ENCODE measurements at places on chromosomes 12 and 14.
A peak's percentile ranks its signal among the peaks of the same experiment; 100 is the strongest.

DNA sequence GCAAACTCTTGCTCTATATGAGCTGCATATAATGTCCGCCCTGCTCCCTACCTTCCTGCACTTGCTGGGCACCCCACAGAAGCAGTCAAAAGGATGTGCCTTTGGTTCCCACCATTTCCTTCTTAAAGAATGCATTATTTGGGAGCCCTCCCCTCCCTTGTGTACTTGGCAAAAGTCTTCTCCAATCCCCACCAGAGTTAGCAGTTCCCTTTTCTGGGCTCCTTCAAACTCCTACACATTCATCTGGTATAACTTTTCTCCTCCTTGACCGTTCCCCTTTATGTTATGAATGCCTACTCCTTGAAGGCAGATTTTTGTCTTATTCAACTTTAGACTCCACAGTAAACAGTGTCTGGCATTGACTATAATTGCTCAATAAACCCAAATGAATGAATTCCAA, 27.8 kb downstream of the AREL1 start:
- no peak for DNase-seq

- no peak for DNase-seq
Observed at GRCh38 chr12:31584782-31585181, 6.2 kb downstream of the DENND5B start.

- peak; percentile 94 for DNase-seq
Observed at GRCh38 chr12:97275256-97275655, 187.3 kb upstream of the RMST start.

GRCh38 chr12:90576707-90577106, 378.3 kb downstream of the CCER1 start:
- no peak for DNase-seq

DNA sequence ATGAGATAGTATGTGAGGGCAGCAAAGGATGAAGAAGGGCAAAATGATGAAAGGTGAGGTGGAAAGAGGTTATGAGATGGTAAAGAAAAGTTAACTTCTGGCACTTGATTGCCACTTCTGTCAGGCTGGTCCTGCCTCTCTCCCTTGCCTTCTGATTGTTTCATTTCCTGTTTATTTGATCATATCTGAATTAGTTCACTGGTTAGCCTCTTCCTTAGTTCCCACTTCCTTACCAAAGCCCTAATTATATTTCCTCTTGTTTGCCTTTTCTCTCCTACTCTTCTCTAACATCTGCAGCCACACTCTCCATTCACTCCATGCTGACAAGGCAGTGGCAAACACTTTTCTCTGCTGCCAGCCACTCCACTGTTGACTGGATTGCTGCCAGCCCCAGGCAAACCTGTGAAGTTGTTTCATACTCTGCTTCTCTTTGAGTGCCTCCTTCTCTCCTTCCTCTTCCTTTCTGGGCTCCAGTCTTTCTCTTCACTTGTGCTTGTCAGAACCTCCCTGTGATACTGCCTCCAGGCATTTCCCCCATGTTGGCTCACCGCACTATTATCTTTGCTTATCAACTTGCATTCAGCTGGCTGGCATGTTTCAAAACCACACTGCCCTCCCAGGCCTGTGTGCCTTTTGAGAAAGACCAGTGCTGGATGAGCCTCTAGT, 8.1 kb downstream of the PNP start:
- peak; percentile 59 for DNase-seq

DNA sequence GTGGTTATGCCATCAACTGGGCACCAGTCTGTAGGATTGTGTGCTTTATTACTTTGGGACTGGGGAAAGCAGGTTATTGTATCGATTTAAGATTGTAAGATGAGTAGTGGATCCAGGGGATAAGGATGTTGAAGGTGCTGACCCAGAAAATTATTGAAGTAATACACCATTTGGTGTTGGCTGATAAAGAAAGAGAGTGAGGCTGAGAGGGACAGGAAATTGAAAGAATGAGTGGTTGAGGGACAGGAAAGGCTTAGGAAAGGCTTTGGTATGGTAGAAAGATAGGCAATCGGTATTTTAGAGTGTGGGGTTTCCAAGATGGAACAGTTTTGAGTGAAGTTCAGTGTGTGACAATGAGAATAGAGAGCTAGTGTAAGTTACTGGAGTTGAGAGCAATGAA, 12.3 kb downstream of the PPHLN1 start:
- DNase-seq: no peak

DNA sequence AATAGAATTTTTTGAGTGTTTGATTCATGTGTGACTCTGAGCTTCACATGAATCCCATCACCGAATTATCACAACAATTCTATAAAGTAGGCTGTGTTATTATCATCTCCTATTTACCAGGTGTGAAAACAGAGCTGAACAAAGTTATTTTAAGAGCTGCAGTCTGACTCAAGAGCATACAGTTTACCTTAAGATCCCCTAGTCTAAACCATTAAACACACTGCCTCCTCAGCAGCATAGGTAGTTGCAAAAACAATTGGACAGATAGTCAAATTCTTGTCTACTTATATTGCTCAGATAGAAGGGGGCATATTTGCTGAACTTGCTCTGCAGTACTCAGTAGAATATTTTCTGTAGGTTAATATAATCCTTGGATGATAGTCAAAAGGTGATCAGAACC, 219.8 kb upstream of the ATP2B1 start:
- no peak for DNase-seq

GRCh38 chr14:103144085-103144484, 20.8 kb downstream of the TNFAIP2 start:
- DNase-seq: no peak

DNA sequence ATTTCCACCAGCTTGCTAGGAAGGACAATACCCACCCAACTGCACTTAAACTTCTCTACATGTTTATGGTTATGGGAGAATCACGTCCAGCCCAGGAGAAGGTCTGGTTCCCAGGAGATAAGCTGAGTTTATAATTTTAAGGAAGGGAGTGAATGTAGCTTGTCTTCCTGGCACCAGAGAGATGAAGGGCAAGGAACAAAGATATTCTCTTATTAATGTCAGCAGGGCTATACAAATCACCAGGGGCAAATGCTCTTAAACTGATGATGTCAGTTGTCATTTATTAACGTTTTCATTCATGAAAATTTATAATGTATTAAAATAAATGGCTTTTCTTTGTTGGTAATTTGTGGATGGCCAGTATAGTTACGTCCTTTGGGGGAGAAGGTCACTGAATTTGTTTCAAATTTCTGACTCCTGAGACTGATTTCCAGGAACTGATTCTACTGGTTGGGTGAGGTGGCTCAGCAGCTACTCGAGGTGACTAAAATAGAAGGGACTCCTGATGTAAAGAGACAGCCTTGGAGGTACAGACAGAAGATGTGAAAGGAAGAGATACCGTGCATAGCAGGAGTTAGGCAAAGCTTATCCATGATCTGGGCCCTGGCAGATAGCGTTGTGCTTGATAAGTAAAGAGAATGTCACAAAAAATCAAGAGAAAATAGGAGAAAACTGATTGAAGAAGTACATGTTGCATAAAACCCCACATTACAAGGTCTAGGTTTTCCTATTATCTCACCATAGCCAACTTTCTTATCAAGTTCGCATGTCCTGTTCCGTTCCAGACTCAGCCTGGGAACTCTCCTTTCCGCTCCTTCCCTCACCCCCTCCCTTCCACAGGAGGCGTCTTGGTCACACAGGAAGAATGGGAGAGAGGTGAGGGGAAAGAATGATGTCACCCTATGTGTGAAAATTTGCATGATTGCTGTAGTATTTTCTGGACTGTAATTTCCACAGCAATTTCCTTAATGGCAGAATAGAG, 367.1 kb upstream of the FAR2 start:
- DNase-seq: no peak

GRCh38 chr12:97639702-97640101, 177.1 kb downstream of the RMST start:
- DNase-seq: no peak

DNA sequence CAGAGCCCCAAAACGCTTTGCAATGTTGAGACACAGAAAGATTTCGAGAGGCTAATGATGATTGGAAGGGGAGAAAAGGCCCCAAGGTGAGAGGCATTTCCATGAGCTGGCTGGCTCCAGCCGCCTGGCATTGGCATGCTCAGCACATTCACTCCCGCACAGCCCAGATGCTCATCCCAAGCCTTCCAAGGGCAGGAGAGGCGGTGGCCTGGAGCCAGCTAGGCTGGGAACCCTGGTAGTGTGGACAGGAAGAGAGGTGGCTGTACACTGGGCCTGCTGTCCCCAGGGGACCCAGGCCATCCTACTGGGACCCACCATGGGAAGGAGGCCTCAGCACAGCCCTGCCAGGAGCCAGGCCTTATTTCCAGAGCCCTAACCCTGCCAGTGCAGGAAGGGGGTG, 72.2 kb downstream of the SPTB start:
- no peak for DNase-seq

DNA sequence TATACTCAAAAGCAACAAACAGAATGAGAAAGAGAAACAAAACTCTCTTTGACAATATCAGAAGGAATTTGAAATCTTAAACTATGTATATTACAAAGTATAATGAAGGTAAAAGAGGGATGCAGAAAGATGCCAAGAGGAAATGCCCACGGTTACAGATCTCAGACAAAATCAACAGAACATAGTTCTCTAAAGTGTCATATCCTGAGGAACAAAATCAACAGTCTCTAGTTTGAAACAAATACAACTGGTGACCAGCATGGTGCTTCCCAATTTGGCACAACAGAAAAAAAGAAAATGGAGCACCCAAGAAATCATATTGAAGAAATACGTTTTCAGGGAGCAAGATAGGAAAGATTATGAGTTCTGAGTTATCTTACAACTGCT, 116.5 kb downstream of the METTL25 start:
- DNase-seq: no peak

GRCh38 chr14:86450085-86450484, 920.1 kb downstream of the FLRT2 start:
- no peak for DNase-seq

DNA sequence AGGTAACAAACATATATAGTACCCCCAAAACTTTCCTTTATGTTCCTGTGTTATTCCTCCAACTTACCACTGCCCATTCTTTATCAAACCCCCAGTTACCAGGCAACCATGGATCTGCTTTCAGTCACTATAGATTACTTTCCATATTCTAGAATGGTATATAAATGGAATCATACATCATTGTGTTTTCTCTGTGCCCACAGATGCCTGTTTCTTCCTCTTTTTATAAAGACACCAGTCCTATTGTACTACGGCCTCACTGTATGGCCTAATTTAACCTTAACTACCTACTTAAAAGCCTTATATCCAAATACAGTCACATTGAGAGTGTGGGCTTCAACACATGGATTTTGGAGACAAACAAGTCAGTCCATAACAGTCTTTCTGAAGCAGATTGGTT, 2.6 kb downstream of the TAS2R14 start:
- no peak for DNase-seq

GRCh38 chr12:53196486-53196885, 10.6 kb downstream of the ITGB7 start:
- no peak for DNase-seq

DNA sequence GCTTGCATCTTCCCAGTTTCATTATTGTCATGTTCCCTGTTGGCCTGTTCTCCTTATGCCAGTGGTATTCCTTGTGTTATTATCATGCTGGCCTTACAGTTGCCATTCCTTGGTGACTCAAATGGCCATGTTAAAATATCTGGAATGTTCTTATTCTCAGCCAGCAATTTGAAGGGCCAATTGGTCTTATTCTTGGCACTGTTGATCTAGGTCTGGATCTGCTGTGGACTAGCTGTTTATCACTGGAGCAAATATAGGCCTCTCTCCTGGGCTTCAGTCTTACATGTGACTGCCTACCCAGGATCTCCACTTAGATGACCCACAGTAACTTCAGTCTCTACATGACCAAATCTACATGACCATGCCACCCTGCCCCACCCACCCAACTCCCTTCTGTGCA, 5.4 kb downstream of the CIPC start:
- DNase-seq: no peak

DNA sequence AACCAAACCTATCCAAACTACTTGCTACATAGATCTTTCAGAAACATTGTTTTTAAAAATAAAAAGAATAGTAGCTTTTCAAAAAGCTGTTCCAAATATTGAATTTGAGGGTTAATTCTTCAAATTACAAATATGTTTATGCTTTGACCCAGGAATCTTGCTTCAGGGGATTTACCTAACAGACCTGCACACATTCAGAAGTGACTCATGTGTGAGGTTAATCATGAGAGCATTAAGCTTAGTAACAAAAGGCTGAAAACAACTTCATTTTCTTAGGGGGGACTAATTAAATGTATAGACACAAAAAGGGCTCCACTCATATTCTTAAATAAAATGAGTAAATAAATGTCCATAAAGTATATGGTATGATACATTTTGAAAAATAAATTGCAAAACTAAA, 672.4 kb upstream of the FLRT2 start:
- DNase-seq: no peak

- no peak for DNase-seq
Observed at GRCh38 chr12:65656156-65656882, 168.0 kb upstream of the HMGA2 start.

DNA sequence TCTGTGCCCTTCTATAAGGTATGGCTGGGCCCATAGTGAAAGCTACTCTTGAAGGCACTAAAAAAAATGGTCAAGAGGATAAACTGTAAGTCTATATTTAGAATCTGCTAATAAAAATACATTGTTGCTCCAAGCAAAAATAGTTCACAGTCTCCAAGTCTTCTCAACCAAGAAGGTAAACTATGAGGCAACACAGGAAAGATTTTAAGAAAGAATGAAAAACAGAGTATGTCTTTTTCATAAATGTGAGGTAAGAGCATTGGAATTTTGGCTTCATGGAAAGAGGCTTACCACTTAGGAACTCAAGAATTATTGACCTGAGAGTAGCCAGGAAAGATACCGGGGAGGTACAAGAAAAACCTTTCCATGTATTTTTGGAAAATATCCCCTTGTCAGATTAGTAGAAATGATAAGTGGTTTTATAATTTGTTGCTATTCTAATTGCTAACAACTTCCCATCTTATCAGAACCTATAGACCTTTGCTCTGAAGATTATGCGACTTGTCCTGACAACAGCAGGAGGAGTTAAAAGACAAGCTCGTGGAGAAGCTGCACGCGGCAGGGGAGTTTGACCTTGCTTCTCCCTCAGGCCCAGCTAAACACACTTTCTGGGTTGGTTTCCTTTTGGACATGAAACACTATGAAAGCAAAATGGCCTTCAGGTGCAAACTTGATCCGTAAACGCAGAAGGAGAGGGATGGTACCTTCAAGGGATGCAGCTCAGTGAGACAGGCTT, 238.1 kb downstream of the FOXN3 start:
- DNase-seq: no peak

- DNase-seq: peak; percentile 24
Observed at GRCh38 chr12:54935235-54935951, 49.2 kb downstream of the TESPA1 start.

DNA sequence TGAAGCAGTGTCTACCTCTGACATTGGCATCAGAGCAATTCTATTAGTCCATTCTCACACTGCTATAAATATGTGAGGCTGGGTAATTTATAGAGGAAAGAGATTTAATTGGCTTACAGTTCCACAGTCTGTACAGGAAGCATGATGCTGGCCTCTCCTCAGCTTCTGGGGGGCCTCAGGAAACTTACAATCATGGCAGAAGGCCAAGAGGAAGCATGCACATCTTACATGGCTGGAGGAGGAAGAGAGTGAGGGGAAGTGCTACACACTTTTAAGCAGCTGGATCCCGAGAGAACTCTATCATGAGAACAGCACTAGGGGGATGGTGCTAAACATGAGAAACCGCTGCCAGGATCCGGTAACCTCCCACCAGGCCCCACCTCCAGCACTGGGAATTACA, 25.7 kb upstream of the SEL1L start:
- DNase-seq: no peak

All from Ammon's horn (tissue), 1 donor.